Substantia nigra (tissue), 51 donors: ENCODE measurements at places on chromosomes 6 and 20.

- DNase-seq = no peak
Observed at GRCh38 chr6:139828751-139829519, 454.5 kb upstream of the CITED2 start.

DNA sequence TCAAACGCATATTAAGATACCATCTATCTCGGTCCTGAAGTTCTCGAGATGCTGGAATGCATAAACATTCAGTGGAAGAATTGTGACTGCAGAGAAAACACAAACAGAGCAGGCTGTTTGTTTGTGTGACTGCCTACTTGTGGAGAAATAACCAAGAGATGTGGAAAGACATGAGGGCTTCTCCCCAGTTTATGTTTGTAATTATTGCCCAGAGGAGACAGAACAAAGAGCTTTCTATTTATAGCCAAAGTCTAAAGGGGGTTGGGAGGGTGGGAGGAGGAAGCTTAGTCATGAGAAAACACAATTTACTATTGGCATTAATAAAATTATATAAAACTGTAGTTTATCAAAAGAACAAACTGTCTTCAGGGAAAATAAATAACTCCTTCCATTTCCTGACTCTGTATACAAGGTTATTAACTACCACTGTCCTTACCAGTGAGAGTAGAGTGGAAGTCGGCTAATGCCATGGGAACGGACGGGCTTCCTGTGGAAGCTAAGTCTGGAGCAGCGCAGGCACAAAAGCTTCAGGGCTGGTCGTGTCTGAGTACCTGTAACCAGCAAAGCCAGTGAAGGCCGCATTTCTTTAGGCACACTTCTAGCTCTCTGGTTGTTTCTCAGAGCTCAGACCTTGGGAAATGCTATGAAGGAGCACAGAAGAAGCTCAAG lies 200.2 kb upstream of the SUPT3H start:
- DNase-seq = no peak

GRCh38 chr6:134658596-134658995 lies 291.3 kb downstream of the ALDH8A1 start:
- no peak for DNase-seq

- DNase-seq = no peak
Observed at GRCh38 chr20:49516916-49517804, 34.7 kb upstream of the KCNB1 start.

DNA sequence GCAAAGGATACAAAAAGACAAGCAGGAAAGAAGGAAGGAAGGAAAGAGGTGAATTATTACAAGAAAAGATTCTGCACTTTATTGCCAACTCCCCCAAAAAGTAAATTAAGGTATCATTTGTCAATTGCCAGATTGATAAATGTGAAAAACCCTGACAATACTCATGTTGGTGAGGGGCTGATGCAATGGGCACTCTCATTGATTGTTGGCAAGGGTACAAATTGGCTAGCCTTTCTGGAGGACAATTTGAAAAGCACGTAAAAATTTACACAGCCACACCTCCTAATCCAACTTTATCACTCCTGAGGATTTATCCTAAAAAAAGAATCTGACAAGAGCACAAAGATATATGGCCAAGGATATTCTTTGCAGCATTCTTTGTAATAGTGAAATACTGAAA lies 47.7 kb downstream of the SCML4 start:
- no peak for DNase-seq

DNA sequence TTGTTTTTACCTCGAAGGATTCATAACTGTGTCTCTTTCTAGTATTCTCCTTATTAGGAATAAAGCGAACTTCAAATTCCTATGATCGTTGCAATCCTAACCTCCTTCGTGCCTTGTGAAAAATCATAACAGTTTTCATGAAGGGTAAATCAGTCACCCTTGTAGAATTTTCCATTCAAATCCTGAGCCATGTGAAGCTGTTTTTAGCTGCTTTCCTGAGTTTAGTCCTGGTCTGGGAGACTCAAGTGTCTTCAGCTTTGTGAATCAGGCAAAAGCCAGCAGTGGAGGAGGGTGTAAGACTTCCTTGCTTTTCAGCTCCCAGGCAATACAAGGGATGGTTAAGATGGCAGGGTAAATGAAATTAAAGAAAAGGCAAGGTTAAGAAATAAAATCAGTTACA lies 24.3 kb downstream of the GCNT2 start:
- DNase-seq = no peak

DNA sequence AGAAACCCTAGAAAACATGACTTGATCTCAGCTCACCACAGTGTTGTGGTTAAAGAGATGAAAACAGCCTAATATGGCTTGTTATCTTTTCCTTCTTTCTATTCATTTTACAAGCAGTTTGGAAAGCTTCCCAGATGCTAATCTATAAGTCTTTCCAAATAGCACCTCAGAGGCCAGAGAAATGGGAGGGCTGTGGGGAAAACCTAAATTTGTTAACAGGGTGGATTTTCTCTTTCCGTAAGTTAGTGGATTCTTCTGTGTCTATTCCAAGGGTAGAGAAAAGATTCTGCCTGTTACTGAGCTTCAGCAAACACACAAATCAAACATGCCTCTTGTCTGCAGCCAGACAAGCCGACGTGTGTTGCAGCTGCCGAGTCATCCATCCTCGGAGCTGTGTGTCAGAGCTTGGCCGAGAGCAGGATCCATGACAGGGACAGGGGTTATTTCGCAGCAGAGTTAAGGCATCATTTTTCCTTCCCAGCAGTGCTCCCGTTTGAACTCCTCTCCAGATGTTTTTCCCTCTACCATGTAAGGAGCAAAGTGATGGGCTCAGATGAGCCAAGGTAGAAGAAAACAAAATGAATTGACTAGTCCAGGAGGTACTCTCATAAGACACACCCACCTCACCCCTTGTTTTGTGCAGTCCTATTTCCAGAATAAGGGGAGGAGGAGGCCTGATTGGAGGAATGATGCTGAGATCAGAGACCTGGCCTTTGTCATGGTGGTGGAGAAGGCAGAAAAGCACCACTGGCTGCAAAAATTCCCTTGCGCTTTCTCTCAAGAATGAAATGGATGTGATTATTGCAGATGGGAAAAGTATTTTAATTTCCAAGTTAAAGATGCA lies 560.0 kb downstream of the C6orf118 start:
- no peak for DNase-seq

DNA sequence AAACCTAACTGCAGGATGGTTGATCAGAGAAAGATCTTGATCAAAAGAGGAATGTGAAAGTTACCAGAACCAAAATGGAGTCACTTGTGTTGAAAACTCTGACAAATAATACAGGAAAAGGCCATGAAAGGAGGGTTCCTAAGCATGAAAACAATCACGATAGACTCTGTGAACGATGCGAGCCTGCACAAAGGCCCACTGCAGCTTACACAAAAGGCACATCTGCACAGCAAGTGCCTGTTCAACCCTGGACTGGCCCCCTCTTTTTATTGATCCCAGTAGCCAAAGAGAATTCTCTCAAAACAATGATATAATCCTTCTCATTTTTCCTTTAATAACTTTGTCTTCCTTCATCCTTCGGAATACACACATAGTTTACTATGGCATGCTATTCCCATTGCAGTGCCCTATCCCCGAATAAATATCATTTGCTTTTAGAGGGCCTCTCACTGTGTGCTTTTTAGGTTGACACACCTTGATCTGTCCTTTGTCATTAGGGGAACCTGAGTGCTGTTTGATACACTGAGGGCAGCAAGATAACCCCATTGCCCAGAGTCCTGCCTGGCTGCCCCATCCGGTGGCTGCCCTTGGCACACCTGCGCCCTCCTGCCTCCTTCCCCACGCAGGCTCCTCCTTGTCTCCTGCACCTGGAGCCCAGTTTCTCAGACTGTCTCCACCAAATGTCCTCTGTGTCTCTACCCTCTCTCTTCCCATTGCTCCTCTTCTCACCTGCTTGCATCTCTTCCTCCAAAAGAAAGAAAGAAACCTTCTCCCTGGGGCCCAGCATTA lies 98.3 kb upstream of the FRMD1 start:
- DNase-seq = no peak

- DNase-seq = no peak
Observed at GRCh38 chr20:13034115-13034514, 25.3 kb downstream of the SPTLC3 start.

GRCh38 chr6:72464246-72464645 lies 157.6 kb upstream of the KCNQ5 start:
- DNase-seq = no peak

- no peak for DNase-seq
Observed at GRCh38 chr6:108585921-108586536, 25.3 kb downstream of the FOXO3 start.

DNA sequence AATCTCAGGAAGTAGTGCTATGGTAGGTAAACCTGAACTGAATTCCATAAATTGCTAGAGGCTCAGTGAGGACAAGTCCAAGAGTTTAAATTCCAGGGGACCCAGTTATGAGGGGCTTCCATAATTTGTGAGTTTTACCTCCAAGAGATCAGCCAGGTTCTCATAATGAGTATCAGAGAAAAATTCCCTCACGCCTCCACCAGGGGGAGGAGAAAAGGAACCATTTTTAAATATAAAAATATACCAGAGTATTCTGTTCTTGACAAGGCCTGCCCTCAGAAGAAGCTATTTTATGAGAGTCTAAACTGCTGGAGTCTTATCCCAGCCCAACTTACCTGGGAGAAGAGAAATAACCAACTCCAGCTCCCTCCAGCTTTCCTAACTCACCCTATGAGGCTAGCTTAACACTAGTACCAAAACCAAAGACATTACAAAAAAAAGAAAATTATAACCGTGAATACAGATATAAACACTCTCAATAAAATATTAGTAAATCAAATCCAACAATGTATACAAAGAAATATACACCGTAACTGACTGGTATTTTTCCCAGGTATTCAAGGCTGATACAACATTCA lies 158.7 kb downstream of the TFAP2A start:
- DNase-seq = no peak

- DNase-seq = no peak
Observed at GRCh38 chr6:170372380-170373325, 66.1 kb downstream of the FAM120B start.

DNA sequence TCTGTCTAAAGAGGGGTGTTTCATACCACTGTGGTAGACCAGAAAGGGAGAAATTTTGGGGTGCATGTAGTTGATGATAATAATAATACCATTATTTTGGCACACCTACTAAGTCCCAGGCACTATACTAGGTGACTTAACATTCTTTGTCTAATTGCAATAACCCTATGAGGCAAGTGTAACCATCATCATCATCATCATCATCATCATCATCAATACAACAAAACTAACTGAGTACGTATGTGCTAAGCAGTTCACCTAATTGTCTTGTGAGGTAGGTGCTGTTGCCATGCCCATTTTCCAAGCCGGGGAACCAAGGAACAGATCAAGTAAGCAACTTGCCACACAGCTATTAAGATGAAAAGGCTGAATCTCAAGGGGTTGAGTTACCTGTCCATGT lies 2.6 kb upstream of the PACSIN1 start:
- no peak for DNase-seq

- DNase-seq = no peak
Observed at GRCh38 chr6:113734982-113735381, 122.2 kb upstream of the MARCKS start.

DNA sequence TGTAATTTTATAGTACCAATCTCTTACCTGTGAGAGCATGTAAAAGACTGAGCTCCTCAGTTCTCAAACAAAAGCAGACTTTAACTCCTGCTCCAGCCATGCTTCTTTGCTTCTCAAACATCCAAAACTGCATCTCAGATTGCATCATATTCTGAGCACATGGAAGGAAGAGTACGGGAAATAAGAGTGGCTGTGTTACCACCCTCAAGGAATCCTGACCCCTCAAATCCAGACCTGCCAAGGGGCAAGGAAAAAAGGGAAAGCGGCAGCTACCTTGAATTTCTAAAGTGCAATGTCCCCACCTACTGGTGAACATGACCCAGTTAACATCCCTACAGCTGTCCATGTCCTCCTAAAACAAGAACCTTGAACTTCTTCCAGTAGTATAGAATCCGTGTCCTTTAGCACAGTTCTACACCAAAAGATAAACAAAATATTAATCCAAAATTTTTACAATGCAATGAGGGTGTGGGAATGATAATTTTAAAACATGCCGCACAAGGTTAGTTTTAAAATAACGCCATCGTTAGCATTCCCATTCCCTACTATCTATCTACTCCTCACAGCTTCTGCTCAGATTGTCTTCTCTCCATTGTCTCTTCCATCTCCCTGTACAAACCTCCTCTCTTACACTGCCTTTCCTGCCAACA lies 34.1 kb upstream of the HLA-DQB1 start:
- no peak for DNase-seq

GRCh38 chr6:866316-866715 lies 173.4 kb upstream of the EXOC2 start:
- no peak for DNase-seq

DNA sequence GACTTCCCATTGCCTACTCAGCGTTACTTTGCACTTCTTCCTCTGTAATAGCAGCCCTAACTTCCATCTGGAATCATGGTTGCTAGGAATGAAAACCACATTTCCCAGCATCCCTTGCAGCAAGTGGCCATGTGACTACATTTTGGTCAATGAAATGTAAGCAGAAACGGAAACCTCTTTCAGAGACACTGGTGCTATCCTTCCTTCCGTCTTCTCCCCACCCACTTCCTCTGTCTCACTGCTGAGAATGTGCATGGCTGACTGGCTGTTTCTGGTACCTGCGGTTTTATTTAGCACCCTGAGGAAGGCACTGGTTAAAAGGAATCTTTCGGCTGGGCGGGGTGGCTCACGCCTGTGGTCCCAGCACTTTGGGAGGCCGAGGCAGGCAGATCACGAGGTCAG lies 107.4 kb downstream of the SCML4 start:
- no peak for DNase-seq

DNA sequence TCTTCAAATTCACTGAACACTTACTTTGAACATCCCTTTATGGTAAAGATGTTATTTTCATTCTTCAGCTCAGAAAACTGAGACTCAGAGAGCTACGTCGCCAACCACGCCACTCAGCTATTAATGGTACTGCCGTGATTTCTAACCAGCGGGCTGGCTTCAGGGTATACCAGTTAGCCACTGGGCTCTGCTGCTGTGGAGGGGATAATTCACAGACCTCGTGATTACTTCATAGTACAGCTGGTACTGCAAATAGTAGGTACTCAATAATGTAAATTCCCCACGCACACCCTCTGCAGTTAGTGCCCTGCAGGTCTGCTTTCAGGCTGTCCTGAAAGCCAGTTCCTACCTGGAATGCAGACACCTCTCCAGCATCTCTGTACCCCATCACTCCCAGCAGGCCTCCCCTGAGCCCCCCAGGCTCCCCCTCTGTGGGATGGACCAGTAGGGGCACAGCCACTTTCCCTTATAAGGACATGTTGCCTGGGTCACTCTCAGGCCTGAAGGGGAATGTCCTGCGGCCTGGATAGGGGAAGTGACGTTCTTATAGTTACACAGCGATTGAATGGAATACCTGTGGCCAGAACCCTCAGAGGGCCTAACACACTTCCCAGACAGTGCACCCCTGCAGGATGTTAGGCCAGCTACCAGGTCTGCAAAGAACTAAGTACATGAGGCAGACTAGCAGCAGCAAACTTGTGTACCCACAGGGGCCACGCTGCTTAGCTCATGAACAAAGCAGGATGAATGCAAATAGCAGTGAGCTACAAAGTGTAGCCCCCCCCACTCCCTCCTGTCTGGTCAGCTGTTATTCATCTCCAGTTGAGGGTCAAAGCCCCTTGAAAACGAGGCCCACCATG lies 1.3 kb upstream of the OCSTAMP start:
- DNase-seq = no peak

GRCh38 chr20:63441136-63442099 lies 31.0 kb downstream of the KCNQ2 start:
- no peak for DNase-seq
